HepG2 (cell line): ENCODE measurements at places on chromosomes 6 and 20.
A peak's percentile ranks its signal among the peaks of the same experiment; 100 is the strongest.

GRCh38 chr6:52562911-52563310 lies 13.9 kb downstream of the TRAM2 start:
- no peaks in the 10 kb centered on the region for H3K27me3 ChIP-seq
- peaks cover 4% of the 10 kb centered on the region for H3K36me3 ChIP-seq
- no peak for DNase-seq
- no peak overlapping the region for H3K4me3 ChIP-seq
- peaks cover 81% of the 10 kb centered on the region for H3K4me1 ChIP-seq

DNA sequence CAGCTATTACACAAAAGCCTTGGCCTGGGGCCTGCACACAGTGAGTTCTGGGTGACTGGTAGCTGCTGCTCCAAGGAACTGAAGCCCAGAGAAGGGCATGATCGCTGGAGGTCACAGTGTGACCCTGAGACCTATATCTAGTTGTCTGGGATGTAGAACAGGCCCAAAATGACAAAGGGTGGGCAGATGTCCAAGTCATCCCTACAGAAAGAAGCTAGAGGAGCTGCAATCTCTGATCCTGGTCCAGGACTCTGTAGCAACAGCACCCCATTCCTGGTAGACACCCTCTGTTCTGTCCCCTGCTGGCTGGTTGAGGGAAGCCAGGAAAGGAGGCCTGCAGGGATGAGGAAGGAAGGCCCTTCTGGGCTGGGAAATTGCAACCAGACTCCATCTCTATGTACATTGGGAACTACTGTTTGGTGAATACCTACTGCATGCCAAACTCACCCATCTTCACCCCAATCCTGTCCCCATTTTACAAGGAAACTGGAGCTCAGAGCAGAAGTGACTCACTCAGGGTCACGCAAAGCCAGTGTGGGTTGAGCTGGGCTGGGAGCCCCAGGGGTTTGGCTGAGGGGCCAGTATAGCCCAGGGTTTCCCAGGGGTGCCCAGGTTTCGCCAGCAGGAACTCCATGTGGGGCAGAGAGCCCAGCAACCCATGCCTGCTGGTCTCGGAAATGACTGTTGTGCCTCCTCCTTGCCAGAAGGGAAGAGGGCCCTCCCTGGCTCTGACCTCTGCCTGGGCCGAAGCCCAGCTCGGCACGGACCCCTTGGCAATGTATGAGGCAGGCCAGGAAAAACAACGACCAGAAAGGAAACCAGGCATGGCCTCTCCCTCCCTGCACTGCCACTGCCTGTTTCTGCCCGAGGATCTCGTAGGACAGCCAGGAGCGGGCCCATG lies 44.9 kb upstream of the TLDC2 start:
- H3K36me3 ChIP-seq = peaks cover 15% of the 10 kb centered on the region
- DNase-seq = no peak
- H3K4me3 ChIP-seq = no peak overlapping the region

GRCh38 chr6:146515212-146515611 lies 28.4 kb upstream of the RAB32 start:
- H3K4me3 ChIP-seq = no peak overlapping the region
- no peaks in the 10 kb centered on the region for H3K27me3 ChIP-seq
- no peaks in the 10 kb centered on the region for H3K36me3 ChIP-seq
- no peaks in the 10 kb centered on the region for H3K4me1 ChIP-seq

- no peak for DNase-seq
- no peak overlapping the region for H3K4me3 ChIP-seq
- no peak overlapping the region for H3K27ac ChIP-seq
- H3K4me1 ChIP-seq = peaks cover 47% of the 10 kb centered on the region
Observed at GRCh38 chr20:31566319-31566657, 38.8 kb upstream of the ID1 start.

- no peak for DNase-seq
- no peaks in the 10 kb centered on the region for H3K36me3 ChIP-seq
- H3K4me3 ChIP-seq = no peak overlapping the region
- no peak overlapping the region for H3K27ac ChIP-seq
Observed at GRCh38 chr20:62501801-62502495, 26.2 kb upstream of the GATA5 start.

DNA sequence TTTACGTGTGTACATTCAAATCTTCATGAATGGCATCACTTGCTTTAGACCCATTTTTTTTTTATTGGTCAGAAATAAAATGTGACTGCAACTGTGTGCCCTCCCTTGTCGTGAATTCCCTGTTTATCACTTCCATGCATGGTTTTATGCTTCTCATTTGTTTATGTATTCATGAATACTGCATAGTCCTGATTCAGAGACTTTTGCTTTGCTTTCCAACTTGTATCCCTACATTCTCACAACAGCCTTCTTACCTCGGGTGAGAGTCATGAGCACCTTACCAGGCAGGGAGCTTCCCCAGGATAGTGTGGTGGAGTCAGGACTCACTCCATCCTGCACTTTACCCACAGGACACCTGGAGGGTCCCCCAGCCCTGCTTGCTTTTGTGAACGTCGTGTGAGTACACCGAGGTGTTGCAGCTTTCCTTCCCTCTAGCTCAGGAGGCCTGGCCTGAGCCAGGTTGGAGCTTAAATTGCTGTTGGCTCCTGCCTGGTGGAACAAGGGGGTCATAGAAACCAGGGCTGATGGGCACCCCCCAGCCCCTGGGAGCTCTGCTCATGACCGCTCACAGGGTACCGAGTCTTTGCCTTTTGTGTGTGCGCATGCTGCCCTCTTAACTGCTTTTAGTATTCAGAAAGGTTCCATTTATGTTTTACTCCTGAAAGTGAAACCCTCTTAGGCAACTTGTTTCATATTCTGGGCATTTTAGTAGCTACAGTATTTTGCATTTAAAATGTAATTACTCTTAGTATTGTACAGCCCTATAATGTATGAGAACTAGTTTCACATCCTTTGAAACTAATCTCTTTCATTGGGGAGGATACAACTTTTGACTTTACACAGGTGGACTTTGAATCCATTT lies 66.0 kb downstream of the CDS2 start:
- no peak for DNase-seq
- peaks cover 11% of the 10 kb centered on the region; the same call in 1 of the 2 replicates for H3K4me1 ChIP-seq
- H3K4me3 ChIP-seq = no peak overlapping the region
- no peaks in the 10 kb centered on the region for H3K27me3 ChIP-seq
- no peak overlapping the region for H3K27ac ChIP-seq

GRCh38 chr6:44470115-44470464 lies 82.6 kb downstream of the CDC5L start:
- no peak overlapping the region for H3K4me3 ChIP-seq
- H3K27ac ChIP-seq = no peak overlapping the region
- peaks cover 5% of the 10 kb centered on the region for H3K4me1 ChIP-seq
- peaks cover 4% of the 10 kb centered on the region; the same call in 1 of the 2 replicates for H3K27me3 ChIP-seq

DNA sequence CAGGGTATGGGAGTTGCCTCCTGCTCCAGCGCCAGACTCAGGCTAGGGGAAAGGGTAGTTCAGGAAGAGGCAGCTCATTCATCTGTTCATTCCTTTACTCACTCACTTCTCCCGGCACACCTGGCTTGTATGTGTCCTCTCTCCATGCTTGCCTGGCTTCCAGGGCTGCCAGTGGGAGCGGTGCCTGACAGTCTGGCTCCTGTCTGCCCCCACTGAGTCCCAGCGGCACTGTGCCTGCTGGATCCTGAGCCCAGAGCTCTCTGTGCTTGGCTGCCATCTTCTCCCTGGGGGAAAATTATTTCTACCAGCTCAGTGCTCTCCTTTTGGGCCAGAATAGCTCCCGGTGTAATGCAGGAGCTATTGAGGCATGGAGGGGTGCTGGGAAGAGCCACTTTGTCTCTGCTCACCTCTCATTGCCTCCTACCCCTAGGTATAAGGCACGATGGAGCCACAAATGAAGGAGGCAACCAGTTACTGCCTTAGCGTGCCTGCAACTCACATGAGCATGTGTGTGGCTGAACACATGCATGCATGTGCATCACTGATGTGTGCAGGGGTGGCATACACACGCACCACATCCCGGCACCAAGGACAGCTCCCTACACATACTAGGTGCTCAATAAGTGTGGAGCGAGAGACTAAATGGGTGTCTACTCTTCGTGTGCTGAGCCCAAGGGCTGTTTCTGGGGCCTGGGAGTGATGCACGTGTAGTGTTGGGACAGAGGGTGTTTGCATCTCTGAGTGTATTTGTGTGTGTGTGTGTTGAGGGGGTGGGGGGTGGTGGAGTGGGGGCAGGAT lies 46.6 kb downstream of the CDH22 start:
- DNase-seq = no peak
- peaks cover 4% of the 10 kb centered on the region for H3K27me3 ChIP-seq
- H3K36me3 ChIP-seq = no peaks in the 10 kb centered on the region
- no peaks in the 10 kb centered on the region for H3K4me1 ChIP-seq

DNA sequence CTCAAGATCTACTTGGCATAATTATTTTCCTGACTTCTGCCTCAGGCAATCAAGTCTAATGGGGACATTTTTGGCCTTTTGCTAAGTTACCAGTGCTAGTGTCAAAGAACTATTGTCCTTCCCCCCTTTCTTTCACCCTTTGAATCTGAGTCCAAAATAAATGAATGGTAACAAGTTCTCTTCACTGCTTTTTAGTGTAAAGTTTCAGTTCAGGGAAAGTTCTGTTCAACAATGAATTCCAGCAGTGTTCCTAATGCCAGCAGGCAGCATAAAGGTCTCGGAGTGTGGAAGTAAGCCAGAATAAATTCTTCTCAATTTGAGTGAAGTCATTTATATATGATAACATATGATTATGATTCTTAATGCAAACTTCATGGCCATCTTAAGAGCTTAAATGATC lies 20.8 kb upstream of the TSPYL1 start:
- no peak overlapping the region for H3K4me3 ChIP-seq
- H3K36me3 ChIP-seq = no peaks in the 10 kb centered on the region

DNA sequence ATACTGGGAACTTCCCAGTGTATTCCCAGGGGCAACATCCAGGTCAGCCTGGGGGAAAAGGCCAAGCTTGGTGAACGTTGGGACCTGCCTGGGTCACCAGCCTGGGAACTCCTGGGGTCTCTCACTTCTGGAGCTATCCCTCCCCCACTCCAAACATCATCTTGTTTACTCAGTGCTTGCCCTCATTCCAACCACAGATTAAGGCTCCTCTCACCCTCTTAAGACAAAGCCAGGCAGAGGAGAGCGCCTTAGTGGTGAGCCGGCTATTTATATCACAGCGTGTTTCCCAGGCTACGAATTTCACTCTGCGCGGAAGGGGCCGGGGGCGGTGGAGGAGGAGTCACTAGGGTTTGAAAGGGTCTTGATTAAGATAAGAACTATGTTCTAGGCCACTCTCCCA lies 12.1 kb downstream of the PRPH2 start:
- DNase-seq = no peak
- no peaks in the 10 kb centered on the region for H3K4me1 ChIP-seq
- no peak overlapping the region for H3K4me3 ChIP-seq
- H3K36me3 ChIP-seq = no peaks in the 10 kb centered on the region

GRCh38 chr6:12529364-12530019 lies 187.1 kb upstream of the PHACTR1 start:
- no peaks in the 10 kb centered on the region for H3K36me3 ChIP-seq
- no peak overlapping the region for H3K27ac ChIP-seq
- no peak for DNase-seq
- H3K4me3 ChIP-seq = no peak overlapping the region
- H3K27me3 ChIP-seq = no peaks in the 10 kb centered on the region; the same call in 1 of the 3 replicates

DNA sequence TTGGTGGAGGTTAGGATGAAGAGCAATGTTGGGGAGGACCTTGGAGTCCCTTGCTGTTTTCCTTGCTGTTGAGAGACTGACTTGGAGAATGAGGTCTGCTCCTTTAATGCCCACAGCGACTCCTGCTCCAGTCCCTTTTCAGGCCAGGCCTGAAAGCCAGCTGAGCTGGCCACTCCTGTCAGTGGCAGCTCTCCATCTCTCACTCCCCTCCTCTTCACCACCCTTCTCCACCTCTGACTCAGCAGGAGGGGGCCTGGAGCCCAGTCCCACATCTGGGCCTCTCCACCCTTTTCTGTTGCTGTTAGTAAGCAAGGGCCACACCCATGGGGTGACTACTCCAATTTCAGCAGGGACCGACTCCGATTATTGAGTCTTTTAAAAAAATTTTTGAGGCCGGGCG lies 2.2 kb downstream of the SNX21 start:
- no peak overlapping the region for H3K4me3 ChIP-seq
- 0 out of 3 replicates have a peak, but pooled peaks cover 4% of the 10 kb centered on the region for H3K36me3 ChIP-seq
- DNase-seq = no peak
- peaks cover 46% of the 10 kb centered on the region for H3K4me1 ChIP-seq
- no peaks in the 10 kb centered on the region for H3K27me3 ChIP-seq
- H3K27ac ChIP-seq = no peak overlapping the region

DNA sequence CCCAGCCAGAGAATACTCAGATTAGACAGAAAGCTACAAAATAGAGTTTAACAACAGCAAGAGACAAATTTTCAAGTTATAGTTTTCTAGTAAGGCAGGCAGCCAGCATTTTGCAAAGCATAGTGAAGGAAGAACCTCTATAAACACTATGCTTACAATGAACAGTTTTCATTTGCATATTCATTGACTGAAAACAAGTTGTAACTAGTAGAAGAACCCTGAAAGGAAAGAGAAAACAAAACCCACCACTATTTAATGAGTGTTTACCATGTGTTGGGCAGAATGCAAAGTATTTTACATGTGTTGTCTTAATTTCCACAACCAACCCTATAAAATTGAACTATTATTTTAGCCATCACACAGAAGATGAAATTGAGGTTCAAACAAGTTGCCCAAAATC lies 196.1 kb downstream of the UBE3D start:
- H3K36me3 ChIP-seq = no peaks in the 10 kb centered on the region
- no peak overlapping the region for H3K27ac ChIP-seq
- no peaks in the 10 kb centered on the region for H3K27me3 ChIP-seq
- H3K4me1 ChIP-seq = peaks cover 17% of the 10 kb centered on the region
- no peak overlapping the region for H3K4me3 ChIP-seq

DNA sequence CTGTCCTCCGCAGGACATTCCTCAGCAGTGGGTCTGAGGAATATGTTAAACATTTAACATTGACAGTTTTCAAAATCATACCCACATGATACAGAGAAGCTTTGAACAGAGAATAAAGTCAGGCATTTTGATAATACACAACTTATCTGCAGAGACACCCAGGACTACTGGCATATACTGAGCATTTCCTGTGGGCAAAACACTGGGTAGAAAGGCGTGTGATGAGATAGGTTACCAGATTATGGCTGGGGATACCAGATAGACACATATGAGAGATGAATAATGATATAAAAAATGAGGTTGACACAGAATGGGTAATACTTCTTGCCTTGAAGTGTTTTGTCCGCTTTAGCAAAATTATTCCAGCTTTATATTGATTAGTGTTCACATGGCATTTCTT lies 31.4 kb upstream of the TRIM26 start:
- H3K4me3 ChIP-seq = no peak overlapping the region
- no peak for DNase-seq
- H3K36me3 ChIP-seq = no peaks in the 10 kb centered on the region

DNA sequence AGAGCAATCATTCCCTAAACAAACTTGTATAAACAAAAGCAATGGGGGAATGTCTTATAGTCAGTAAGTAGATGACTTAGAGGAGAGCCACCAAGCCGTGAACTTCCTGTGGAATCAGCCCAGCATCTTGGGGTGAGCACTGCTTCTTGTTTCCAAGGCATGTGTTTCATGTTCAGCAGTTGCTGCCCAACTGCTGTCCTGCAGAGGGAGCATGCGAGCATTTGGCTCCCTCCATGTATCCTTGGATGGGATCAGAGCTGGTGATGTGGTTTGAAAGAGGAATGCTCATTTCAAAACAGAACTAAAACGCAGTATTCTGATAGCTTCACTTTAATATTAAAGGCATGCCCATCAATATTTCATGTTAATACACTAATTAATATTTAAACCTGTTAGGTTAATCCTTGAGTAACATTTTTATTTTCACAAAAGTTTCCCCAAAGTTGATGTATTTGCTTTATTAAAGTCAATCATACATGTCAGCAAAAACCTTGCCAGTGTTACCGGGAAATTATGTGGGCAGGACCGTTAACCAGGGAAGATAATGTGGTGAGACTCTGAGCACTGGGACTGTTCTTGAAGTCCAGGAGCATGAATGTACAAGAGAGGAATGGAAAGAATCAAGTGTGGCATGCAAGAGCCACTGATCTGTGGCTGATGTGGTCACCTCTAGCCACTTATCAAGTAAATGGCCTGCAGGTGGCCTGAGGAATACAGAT lies 172.1 kb upstream of the GGTLC1 start:
- peak; percentile 39 for DNase-seq
- no peaks in the 10 kb centered on the region for H3K27me3 ChIP-seq
- no peak overlapping the region for H3K4me3 ChIP-seq
- no peaks in the 10 kb centered on the region for H3K4me1 ChIP-seq
